ENCODE measurements at places on chromosomes 4 and X.

- no peak for DNase-seq
These were observed 156.9 kb downstream of the AFAP1 start for GRCh38 chr4:7782783-7783182.

DNA sequence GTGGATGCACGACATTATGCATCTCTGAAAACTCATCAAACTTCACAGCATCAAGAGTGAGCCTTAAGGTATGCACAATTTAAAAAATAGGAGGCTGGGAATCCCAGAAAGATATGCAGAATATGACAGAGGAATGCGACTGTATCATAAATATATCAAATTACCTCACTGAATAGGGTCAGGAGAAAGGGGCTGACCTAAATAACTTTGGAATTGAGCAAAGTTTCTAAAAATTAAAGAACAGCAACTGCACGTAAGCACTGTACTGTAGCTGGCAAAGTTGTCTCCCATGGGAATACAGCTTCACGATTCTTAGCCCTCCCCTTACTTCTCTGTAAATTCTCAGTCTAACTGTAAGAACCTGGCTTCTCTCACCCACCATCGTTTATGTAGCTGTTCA lies 397.4 kb upstream of the ZFP42 start:
- no peak for DNase-seq

DNA sequence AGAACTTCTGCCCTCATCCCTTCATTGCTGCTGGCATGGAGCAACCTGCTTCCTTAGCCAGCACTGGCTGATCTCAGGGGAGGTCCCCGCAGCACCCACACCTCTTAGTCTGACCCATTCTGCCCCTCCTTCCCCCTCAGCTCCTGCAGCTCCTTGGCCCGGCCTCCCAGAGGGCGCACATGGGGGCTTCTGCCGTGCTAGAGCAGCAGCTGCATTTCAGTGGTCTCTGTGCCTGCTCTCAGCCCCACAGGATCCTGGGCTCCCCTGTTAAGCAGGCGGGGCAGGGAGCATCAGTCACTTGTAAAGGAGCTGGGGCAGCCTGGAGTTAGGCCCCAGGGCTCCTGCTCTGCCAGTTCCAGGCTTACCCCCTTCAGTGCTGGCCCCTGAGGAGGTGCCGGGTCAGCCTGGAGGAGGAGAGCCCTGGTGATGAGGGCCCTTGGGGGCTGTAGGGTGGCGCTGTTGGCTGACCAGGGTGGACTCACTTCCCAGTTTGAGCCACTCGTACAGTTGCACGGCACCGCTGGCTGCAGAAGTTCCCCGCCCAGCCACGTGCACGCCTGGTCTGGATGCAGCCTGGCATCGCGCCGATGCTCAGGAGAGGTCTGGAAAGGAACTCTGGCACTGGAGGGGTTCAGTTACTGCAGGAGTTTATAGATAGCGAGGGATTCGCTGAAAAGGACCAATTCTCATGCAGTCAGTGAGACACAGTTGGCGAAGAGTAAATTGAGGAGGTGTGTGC lies 85.1 kb upstream of the PSAPL1 start:
- DNase-seq: no peak

GRCh38 chr4:84220990-84221389 lies 278.1 kb downstream of the NKX6-1 start:
- no peak for DNase-seq

GRCh38 chr4:85243857-85244256 lies 231.1 kb upstream of the ARHGAP24 start:
- no peak for DNase-seq

GRCh38 chr4:42473071-42473684 lies 75.9 kb downstream of the SHISA3 start:
- no peak for DNase-seq

- DNase-seq: no peak
These were observed 60.8 kb upstream of the FMR1 start for GRCh38 chrX:147850875-147851274.

DNA sequence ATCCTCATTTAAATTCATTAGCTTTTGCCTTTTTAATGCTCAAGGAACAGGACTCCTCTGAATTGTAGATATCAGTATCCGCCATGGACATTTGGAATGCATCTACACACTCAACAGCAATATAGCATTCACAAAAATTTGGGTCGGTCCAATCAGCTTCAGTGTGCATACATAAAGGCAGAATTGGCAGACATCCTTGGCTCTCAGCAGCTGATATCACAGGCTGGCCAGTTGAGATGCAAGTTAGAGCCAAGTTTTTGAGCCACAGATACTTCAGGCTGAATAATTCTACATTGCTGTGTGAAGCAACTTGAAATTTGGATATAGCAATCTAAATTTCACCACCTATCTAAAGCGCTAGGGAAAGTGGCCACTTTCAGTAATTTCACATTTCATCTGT lies 821.1 kb downstream of the PCDH19 start:
- DNase-seq: no peak

- peak; percentile 17 for DNase-seq
These were observed 24.2 kb upstream of the F9 start for GRCh38 chrX:139506333-139506732.

DNA sequence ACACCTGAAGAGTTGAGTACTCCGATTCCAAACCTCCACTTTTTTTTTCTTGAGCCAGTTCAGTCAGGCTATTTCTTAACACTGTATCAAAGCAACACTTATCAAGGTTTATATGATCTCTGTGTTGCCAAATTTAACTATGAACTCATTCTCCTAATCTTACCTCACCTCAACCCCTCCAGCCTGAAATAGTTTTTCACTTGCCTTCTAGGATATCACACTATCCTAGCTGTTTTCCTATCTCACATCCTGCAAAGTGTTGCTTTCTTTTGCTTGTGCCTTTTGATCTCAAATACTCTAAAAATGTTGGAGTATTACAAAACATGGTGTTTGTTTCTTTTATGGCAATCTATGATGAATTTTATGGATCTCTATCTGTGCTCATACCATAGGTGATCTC lies 415.0 kb downstream of the CFAP47 start:
- no peak for DNase-seq

- DNase-seq: no peak
These were observed 190.3 kb downstream of the MAML3 start for GRCh38 chr4:139963708-139964107.
